ENCODE measurements at places on chromosomes 16 and 17.
A peak's percentile ranks its signal among the peaks of the same experiment; 100 is the strongest.

GRCh38 chr16:58026139-58026704 lies 668 bp downstream of the MMP15 start:
- peak; percentile 4 for DNase-seq

DNA sequence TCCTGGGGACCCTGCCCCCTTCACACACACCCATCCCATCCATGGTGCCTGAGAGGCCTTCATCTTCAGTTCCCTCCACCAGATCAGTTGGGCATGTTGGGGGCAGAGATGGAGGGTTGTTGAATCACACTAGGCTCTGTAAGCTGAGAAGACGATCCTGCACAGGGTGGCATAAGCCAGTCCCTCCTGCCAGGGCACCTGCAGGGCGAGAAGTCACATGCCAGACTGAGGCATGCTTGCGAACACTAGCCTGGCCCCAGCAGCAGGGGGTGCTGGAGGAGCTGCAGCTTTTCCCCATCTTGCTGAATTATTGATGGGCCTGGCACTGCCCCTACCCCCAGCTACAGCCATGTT lies 6.1 kb upstream of the TBX2 start:
- DNase-seq, result no peak

DNA sequence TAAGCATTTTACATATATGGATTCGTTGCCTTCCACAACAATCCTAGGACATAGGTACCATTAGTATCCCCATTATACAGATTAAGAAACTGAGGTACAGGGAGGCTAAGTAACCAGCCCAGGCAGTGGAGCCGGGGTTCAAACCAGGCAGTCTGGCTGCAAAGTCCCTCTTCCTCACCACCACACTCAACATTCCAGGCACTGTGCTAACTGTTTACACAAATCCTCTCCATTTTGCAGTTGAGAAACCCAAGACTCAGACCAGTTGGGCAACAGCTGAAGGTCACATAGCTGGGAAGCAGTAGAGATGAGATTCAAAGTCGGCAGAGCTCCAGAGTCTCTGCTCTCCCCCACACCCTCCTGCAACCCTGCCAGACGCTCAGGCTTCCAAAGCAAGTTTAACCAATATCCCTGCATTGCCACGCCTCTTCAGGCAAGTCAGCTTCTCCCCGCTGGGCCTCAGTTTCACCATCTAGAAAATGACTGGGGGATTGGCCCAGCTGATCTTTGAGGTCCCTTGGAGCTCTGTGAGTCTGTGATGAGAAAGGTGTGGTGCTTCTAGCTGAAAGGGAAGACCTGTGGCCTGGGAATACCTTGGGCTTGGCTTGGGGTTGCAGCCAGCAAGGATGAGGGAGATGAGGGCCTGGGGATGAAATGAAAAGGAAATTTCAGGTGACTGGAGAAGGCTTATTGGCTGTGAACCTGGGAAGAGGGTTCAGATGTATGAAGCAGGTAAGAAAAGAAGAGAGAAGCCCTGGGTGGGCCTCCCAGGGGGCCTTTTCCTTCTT lies 14.0 kb downstream of the CCR7 start:
- no peak for DNase-seq

DNA sequence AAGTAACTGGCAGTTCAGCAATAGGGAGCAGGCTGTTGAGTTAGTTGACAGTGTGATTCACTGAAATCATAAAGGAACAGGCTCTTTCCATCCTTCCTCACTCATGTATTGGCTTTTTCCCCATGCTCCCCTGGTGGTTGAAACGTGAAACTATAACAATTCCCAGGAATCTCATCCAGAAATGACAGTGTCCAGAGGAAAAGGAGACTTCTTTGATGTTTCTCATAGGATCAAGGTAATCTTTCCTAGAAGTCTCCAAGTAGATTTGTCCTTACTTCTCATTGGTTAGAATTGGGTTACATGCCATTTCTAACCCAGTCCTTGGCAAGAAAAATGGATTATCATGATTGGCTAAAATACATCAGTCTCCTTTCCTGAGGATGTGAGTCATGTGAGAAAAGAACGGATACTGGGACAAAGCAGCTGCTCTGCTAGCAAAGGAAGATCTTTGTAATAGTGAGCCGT lies 14.4 kb downstream of the TTC19 start:
- DNase-seq, result no peak

- DNase-seq, result no peak
Observed at GRCh38 chr16:72645538-72645937, 402.4 kb downstream of the ZFHX3 start.

Measured in stimulated activated CD4-positive, alpha-beta T cell treated with anti-CD3 and anti-CD28 coated beads, TNF-alpha, amount 100 ng/mL, for 4 hours (primary cell).